ENCODE measurements at places on chromosomes 7 and 10. TPM values are rescaled to one million over a fixed set of nuclear protein-coding genes. Genes with fewer than 3 reads are reported as not detected.

The GHRHR gene
- not detected for total RNA-seq

The CLCN1 gene
- not detected for total RNA-seq

The SPACDR gene
- 5.9 TPM for total RNA-seq

The DGKI gene
- total RNA-seq: not detected

The SEMA3C gene
- 0.11 TPM for total RNA-seq

The GRIFIN gene
- total RNA-seq: not detected

The BLNK gene
- total RNA-seq: 0.44 TPM

The NXPH1 gene
- total RNA-seq: not detected

The GRID1 gene
- not detected for total RNA-seq

The ERVW-1 gene
- not detected for total RNA-seq

The CFAP46 gene
- not detected for total RNA-seq

The ACBD7 gene
- total RNA-seq: 1.8 TPM

The PCLO gene
- total RNA-seq: not detected

The H2BK1 gene
- 2.2 TPM for total RNA-seq

The SMO gene
- total RNA-seq: not detected

The VWA2 gene
- not detected for total RNA-seq

The FAM25A gene
- not detected for total RNA-seq

The AQP1 gene
- total RNA-seq: 0.23 TPM

The KDM7A gene
- 20.5 TPM for total RNA-seq

The HDAC9 gene
- 0.61 TPM for total RNA-seq

The RAMP3 gene
- total RNA-seq: not detected

The GFRA1 gene
- not detected for total RNA-seq

The CPA2 gene
- not detected for total RNA-seq

The EVX1 gene
- not detected for total RNA-seq

The ADAM12 gene
- 0.17 TPM for total RNA-seq

The CCL24 gene
- not detected for total RNA-seq

The MMP21 gene
- 0.20 TPM for total RNA-seq

The EN2 gene
- not detected for total RNA-seq

The SPDYE9 gene
- total RNA-seq: not detected

The AGAP4 gene
- total RNA-seq: 25.0 TPM

The TMEM140 gene
- 29.8 TPM for total RNA-seq

The ITIH2 gene
- total RNA-seq: not detected

The TMEM213 gene
- not detected for total RNA-seq

The TRIM73 gene
- 18.4 TPM for total RNA-seq

The AS3MT gene
- 1.3 TPM for total RNA-seq

The VPS26A gene
- total RNA-seq: 46.7 TPM

Data from activated naive CD8-positive, alpha-beta T cell treated with anti-CD3 and anti-CD28 coated beads, Interleukin-2, amount 10 ng/mL, durations not matched to agents 7 days and 5 days (primary cell).